Breast epithelium (tissue), 4 donors: ENCODE measurements at places on chromosomes 13 and 19. TPM values are rescaled to one million over a fixed set of nuclear protein-coding genes. Genes with fewer than 3 reads are reported as not detected.

The SPRY2 gene
- total RNA-seq: 52.1 TPM

The CPT1C gene
- total RNA-seq: 0.80 TPM

The ZNF296 gene
- total RNA-seq: 1.9 TPM

The ZNF491 gene
- total RNA-seq: 3.9 TPM

The PSMC4 gene
- 71.0 TPM for total RNA-seq

The NFIX gene
- 43.6 TPM for total RNA-seq

The ANGPTL8 gene
- 17.9 TPM for total RNA-seq

The HTR2A gene
- total RNA-seq: 1.2 TPM

The FPR2 gene
- total RNA-seq: 0.98 TPM

The ZNF154 gene
- total RNA-seq: 0.96 TPM

The CCL25 gene
- not detected for total RNA-seq

The VSTM2B gene
- total RNA-seq: not detected

The CELF5 gene
- total RNA-seq: not detected

The FOXA3 gene
- not detected for total RNA-seq

The CA11 gene
- 9.8 TPM for total RNA-seq

The CASP14 gene
- total RNA-seq: not detected

The PSG6 gene
- total RNA-seq: not detected

The LILRB1 gene
- total RNA-seq: 2.6 TPM

The ZNF628 gene
- 4.4 TPM for total RNA-seq

The ANKRD24 gene
- total RNA-seq: 0.80 TPM

The ZNF415 gene
- 4.3 TPM for total RNA-seq

The MIA gene
- total RNA-seq: 5.6 TPM

The CNN1 gene
- 74.3 TPM for total RNA-seq

The BLOC1S3 gene
- 10.2 TPM for total RNA-seq

The BEST2 gene
- not detected for total RNA-seq

The ZNF730 gene
- total RNA-seq: 3.6 TPM

The EXOC3L2 gene
- 0.64 TPM for total RNA-seq

The ZNF225 gene
- total RNA-seq: 3.4 TPM

The PKN1 gene
- 59.6 TPM for total RNA-seq

The NUDT15 gene
- 12.1 TPM for total RNA-seq

The GTF2F2 gene
- 23.4 TPM for total RNA-seq

The KIR3DL1 gene
- total RNA-seq: 0.59 TPM

The ARHGEF18 gene
- total RNA-seq: 23.3 TPM

The IGSF23 gene
- not detected for total RNA-seq

The SHISA7 gene
- total RNA-seq: not detected

The NTF4 gene
- total RNA-seq: 6.4 TPM

The FFAR2 gene
- not detected for total RNA-seq

The PSG1 gene
- not detected for total RNA-seq

The DMKN gene
- 0.96 TPM for total RNA-seq

The CCDC122 gene
- 13.9 TPM for total RNA-seq

The MATK gene
- total RNA-seq: 1.8 TPM

The LSR gene
- total RNA-seq: 35.1 TPM
